ENCODE measurements at places on chromosomes 2 and 18. TPM values are rescaled to one million over a fixed set of nuclear protein-coding genes. Genes with fewer than 3 reads are reported as not detected.

The CDK5R2 gene
- 0.08 TPM for total RNA-seq

The FOXD4L1 gene
- total RNA-seq, result 0.12 TPM

The NOL4 gene
- not detected for total RNA-seq

The CTLA4 gene
- total RNA-seq, result not detected

The DLX2 gene
- total RNA-seq, result 0.15 TPM

The HOXD13 gene
- not detected for total RNA-seq

The SERPINB3 gene
- not detected for total RNA-seq

The POTEJ gene
- total RNA-seq, result not detected

The CCDC68 gene
- total RNA-seq, result 2.2 TPM

The UGT1A8 gene
- total RNA-seq, result 0.08 TPM

The MROH2A gene
- 0.15 TPM for total RNA-seq

The GCG gene
- total RNA-seq, result not detected

The KCNJ3 gene
- not detected for total RNA-seq

The SPEG gene
- 9.1 TPM for total RNA-seq

The ALPP gene
- not detected for total RNA-seq

The LRRTM1 gene
- total RNA-seq, result not detected

The TWIST2 gene
- 171 TPM for total RNA-seq

The CNOT11 gene
- total RNA-seq, result 12.1 TPM

The SCN1A gene
- not detected for total RNA-seq

The C2orf80 gene
- total RNA-seq, result not detected

The ANKRD36 gene
- total RNA-seq, result 22.9 TPM

The LAMA1 gene
- 82.3 TPM for total RNA-seq

The MERTK gene
- total RNA-seq, result 0.90 TPM

The LYPD1 gene
- 256 TPM for total RNA-seq

The ST3GAL5 gene
- 29.5 TPM for total RNA-seq

The MRO gene
- not detected for total RNA-seq

The TBR1 gene
- total RNA-seq, result not detected

The SCN7A gene
- not detected for total RNA-seq

The RBFA gene
- total RNA-seq, result 24.8 TPM

The CLHC1 gene
- total RNA-seq, result 5.6 TPM

The ASB18 gene
- not detected for total RNA-seq

The GALNT1 gene
- total RNA-seq, result 36.2 TPM

The SCN3A gene
- total RNA-seq, result 3.5 TPM

The APLF gene
- total RNA-seq, result 9.0 TPM

The ESPNL gene
- 0.35 TPM for total RNA-seq

The ANKRD30B gene
- 0.23 TPM for total RNA-seq

The LCT gene
- total RNA-seq, result under 0.01 TPM

The L3MBTL4 gene
- total RNA-seq, result under 0.01 TPM

The COL4A3 gene
- 8.3 TPM for total RNA-seq

The SLC16A14 gene
- 3.2 TPM for total RNA-seq

The COL6A3 gene
- total RNA-seq, result 1,351 TPM

The TUBA3E gene
- total RNA-seq, result not detected

The IL36RN gene
- not detected for total RNA-seq

The CHMP3 gene
- 126 TPM for total RNA-seq

The INPP4A gene
- 19.4 TPM for total RNA-seq

The CXCR1 gene
- total RNA-seq, result not detected

The SFTPB gene
- 0.30 TPM for total RNA-seq

The GALR1 gene
- under 0.01 TPM for total RNA-seq

The CDK15 gene
- 0.23 TPM for total RNA-seq
